Frontal cortex (tissue), 4 donors: ENCODE measurements at places on chromosomes 5 and 9.
A peak's percentile ranks its signal among the peaks of the same experiment; 100 is the strongest.

DNA sequence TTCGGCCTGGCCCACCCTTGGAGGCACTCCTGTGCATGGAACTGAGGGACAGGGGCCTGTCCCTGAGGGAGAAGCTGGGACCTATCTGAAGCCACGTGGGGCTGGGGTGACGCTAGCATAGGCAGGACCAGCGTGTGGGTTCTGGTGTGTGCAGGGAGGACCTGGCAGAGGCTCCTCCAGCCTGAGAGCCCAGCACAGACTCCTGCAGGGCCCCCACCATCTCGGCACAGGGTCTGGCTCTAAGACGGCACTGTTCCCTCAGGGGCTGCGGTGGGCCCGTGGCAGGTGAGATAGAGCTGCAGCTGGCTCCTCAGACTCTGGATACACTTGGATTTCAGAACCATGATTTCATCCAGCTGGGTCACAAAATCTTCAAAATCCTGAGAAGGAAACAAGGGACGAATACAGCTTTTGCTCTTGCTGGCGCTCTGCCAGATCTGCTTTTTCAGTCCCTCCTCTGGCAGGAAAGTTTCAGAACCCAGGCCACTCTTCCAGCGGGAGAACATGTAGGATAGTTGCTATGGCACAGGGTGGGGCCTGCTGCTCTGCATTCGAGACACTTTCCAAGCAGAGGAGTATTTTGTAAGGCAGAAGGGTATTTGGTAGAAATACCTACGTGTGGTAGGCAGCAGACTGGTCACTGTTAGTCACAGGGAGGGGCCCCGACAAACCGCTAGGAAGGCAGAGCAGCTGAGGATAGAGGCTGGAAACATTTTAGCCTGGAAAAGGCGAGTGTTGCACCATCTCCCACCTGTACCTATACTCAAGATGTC is 74.7 kb downstream of the KIF24 start:
- no peak for DNase-seq

GRCh38 chr5:31832966-31833365 is 194.0 kb downstream of the PDZD2 start:
- DNase-seq = no peak

DNA sequence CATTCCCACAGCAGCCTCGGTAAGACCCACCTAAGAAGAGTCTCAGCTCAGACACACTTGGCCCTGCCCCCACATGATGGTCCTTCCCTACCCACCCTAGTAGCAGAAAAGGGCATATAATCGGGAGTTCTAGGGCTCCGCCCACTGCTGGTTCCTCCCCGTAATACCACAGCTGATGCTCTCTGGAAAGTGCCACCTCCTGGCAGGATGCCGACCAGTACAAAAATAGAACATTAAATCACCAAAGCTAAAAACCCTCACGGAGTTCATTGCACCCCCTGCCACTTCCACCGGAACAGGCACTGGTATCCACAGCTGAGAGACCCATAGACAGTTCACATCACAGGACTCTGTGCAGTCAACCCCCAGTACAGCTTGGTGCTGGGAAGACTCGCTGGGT is 271.3 kb downstream of the KIAA0825 start:
- no peak for DNase-seq

DNA sequence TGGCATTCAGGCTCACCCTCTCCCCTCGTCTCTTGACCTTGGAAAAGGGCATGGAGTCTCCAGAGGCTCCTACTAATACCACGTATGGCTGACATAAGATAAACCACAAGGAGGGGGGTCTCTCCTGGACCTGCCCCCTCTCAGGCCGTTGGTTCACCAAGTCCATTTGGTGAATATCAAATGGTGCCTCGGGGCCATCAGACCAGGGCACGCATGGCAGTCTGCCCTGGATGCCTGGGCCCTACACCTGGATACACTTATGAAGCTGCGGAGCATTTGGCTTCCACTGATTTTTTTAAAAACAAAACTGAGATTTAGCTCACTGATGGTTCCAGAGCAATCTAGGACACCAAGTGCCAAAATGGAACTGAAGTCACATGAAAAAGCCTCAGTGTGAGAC is 40.3 kb upstream of the ZNF622 start:
- DNase-seq = no peak

DNA sequence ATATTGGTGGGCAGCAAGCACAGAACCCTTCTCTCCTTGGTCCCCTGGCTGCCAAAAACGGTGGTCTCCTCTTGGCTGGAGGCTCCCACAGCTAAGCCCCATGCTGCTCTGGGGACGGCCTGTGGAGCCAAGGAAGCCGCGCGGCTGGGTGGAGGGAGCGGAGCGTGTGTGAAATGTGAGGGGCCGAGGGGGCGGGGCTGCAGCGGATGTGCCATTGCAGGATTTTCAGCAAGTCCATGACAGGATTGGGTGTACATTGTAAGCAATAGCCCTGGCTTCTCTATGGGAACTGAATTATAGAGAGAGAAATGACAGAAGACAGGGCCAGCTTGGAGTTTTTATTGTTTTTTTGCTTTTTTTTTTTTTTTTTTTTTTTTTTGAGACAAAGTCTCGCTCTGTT is 336.5 kb downstream of the DIRAS2 start:
- no peak for DNase-seq

DNA sequence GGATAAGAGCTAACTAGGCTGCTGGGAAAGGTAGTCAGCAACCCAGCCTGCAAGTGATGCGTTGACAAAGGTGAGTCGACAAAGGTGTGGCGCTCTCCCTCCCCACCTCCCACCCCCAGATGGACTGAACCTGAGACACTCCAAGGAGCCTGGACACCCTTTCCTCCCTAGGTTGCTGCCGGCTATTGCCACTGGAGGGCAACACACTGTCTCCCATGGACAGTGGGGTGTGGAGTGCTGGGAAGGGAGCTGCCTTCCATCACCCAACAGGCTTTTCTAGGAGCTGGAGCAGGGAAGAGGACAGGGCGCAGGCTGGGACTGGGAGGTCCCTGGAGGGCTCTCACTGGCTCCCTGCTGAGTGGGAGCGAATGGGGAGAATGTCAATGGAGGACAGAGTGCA is 75.4 kb upstream of the ARAP3 start:
- DNase-seq = peak; percentile 74

- DNase-seq = no peak
Observed at GRCh38 chr5:59798862-59799667, 94.5 kb downstream of the PDE4D start.

DNA sequence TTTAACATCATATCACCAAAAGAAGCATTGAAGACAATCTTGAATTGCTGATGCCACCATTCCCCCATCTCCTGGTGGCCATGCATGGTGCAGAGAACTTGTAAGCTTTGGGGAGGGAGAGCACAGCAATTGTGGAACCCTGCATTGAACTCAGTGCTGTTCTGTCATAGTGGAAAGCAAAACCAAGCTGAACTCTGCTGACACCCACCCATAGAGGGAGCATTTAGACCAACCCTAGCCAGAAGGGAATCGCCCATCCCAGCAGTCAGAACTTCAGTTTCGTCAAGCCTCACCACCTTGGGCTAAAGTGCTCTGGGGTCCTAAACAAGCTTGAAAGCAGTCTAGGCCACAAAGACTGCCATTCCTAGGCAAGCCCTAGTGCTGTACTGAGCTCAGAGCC is 37.4 kb upstream of the RUSC2 start:
- no peak for DNase-seq

- DNase-seq = no peak
Observed at GRCh38 chr9:129570450-129571297, 50.2 kb downstream of the C9orf50 start.

DNA sequence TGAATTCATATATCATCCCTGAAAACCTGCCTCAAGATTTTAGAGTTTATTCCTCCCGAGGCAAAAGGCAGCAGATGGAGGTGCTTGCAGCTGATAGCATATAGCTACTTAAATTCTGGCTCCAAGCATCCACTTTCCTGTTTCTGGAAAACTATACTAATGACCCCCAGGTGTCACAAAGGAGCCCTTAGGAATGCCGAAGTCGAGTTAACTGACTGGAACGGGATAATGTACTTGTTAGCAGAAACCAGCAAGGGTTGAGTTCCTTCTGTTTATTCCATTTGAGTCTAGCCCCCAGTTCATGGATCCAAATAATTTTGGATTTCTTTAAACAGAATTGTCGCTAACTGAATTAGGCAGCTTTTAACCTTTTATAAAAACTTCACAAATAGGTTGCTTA is 44.5 kb downstream of the PTTG1 start:
- DNase-seq = no peak

DNA sequence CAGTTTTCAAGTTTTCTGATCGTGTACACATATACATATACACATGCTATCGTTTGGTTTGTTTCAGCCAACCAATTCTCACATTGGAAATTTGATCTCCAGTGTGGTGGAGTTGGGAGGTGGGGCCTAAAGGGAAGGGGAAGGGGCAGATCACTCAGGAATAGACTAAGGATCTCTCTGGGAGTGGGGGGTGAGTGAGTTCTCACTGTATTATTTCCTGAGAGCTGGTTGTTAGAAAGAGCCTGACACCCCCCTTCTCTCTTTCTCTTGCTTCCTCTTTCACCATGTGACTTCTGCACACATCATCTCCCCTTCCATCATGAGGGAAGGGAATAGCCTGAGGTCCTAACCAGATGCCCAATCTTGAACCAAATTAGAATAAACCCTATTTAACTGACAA is 551.7 kb downstream of the MAT2B start:
- no peak for DNase-seq

DNA sequence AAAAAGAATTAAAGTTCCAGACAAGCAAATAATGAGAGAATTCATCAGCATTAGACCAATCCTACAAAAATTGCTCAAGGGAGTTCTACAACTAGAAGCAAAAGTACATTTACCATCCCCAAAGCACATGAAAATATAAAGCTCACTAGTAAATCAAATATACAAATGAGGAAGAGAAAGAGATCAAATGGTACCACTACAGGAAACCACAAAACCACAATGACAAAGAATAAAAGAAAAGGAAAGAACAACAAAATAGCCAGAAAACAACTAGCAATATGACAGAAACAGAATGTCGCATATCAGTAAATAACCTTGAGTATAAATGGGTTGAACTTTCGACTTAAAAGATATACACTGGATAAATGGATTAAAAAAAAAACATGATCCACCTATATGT is 739.0 kb downstream of the DTWD2 start:
- no peak for DNase-seq

DNA sequence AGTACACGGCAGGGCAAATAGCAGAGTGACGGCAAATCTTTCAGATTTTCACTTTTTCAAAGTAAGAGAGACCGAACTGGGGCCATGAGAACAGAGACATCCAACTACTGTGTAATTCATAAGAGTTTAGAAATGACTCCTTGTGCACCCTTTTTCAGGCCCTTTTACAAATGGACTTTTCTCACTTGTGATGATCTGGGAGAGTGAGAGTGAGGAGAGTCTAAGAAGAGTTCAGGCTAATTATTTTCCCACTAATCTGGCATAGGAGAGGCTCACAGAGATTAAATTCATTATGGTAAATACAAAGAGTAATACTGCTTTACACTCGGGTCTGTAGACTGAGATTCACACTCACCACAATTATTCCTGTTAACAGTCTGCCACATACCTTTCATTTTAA is 880 bp upstream of the CCNG1 start:
- no peak for DNase-seq

DNA sequence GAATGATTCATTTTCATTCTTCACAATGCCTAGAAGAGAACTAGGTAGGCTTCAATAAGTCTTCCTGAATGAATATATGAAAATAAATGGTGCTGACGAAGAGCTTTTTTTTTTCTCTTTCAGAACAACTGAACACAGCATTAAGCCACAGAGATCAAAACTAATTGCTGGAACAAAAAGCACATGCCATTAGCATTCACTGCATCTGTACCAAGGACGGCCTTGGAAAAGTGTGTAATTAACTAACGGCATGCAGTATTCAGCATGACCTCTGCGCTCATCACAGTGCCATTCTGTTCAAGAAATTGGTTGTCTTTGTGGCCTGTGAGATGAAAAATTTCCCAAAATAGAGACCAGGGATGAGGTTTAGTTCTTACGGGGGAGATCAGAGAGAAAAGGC is 99.3 kb downstream of the NUDT12 start:
- DNase-seq = no peak

GRCh38 chr9:70963554-70963953 is 157.9 kb downstream of the TRPM3 start:
- DNase-seq = no peak

DNA sequence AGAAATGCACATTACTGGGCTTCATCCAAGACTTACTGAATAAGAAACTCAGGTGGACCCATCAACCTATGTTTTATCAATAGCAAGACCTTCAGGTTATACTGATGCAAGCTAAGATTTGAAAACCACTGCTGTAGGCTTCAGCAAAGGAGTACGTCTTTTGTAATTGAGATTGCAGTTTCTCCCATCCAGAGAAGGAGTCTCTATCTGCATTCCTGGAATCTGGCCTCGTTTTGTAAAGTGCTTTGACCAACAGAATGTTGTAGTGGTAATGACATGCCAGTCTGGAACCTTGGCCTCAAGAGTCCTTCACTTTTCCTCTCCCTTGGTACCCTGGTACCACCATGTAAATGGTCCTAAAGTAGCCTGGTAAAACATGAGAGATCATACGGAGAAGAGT is 32.2 kb upstream of the ELAVL2 start:
- no peak for DNase-seq

- no peak for DNase-seq
Observed at GRCh38 chr9:122109035-122109813, 16.1 kb upstream of the TTLL11 start.
